ENCODE measurements at places on chromosomes 4 and X.

DNA sequence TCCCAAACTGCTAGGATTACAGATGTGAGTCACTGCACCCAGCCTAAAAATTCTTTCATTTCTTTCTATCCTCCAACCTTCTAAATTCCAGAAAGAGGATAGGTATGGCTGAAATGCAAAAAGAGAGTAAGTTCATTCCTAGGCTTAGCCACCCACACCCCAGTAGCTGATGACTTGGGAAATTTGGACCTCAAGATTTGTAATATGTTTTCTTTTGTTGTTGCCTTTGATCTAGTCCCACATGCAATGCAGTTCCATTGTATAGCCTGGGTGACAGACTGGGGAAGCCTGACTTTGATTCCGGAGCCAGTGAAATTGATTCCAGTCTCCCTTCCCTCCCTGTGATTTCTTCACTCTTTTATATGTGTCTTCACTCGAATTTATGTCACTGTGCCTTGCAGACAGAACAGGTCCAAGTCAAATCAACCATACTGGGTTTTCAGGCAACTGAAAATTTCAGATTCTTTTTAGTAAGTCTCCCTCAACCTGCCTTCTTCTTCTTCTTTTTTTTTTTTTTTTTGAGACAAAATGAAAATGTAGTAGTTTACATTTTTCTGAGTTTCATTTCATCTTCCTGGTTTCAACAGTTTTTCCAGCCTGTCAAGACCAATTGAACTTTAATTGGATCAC, 176.2 kb upstream of the RBPJ start:
- no peak for DNase-seq

DNA sequence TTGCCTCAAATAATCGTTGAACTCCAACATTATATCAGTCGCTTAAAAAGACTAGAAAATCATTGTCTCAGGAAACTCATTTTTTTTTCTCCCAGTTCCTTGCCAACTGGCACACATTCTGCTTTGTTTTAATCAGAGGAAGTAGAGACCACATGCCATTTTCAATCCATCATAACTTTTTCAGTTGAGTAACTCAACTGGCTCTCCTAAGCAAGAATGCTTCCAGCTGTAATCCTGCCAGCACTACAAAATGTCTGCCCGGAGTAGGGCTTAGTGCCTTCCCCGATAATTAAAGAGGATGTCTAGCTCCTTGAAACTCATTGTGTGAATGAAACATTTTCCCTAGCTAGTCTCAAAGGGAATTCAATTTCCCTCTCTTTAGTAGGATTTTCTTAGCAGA, 33.0 kb downstream of the FREM3 start:
- no peak for DNase-seq

DNA sequence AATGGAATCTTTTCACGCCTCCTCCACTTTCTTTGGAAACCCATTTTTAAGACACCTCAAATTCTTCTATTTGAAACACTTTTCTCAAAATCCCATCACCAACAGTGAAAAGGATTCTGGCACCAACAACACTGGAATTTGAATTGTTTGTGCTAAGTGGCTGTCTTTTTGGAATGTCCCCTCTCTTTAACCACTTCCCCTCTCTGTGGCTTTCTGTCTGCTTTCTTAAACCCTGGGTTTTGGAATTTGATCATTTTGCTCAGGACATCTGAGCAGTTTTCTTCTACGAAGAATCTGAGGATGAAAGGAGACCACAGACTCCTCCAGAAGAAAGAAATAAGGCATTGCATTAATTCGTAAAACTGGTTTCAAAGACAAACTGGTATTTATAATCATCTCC, 89.0 kb downstream of the MXRA5 start:
- no peak for DNase-seq

DNA sequence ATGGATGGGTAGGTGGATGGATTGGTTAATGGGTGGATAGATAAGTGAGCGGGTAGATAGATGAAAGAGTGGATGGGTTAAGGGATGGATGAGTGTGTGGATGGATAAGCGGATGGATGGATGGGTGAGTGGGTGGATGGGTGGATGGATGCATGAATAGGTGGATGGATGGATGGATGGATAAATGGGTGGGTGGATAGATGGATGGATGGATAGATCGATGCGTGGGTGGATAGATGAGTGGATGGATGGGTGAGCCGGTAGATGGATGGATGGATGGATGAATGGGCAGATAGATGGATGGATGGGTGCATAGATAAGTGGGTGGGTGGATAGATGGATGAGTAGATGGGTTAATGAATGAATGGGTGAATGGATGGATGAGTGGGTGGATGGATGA, 90.9 kb downstream of the CPZ start:
- DNase-seq, result no peak

- DNase-seq, result no peak
Observed at GRCh38 chr4:152559641-152560040, 23.7 kb upstream of the FBXW7 start.

DNA sequence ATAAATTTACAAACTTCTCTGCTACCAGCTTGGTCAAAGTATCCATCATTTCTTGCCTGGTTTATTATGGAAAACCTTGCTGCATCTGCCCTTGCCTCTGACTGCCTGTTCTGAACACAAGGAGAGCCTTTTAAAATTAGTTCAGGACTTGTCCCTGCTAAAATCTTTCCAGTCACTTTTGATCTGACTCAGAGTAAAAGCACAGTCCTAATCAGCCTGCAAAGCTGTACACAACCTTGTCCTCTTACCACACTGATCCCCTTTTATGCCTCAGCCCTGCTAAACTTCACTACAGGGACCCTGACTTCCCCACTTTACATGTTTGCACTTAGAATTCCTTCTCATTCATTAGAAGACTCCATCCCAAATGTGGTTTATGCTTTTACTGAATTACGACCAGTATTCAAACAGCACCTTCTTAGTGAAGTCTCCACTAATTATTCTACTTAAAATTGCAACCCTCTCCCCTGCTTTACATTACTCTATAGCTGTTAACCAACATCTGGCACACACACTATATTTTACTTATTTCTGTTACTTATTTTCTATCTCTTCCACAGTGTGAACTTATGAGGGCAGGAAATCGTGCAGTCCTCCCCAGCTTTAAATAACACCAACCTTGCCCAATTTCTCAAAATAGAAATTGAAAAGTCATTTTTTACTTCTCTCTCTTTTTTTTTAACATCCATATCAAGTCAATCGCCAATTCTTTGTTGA, 6.3 kb downstream of the GABRA4 start:
- DNase-seq, result no peak

DNA sequence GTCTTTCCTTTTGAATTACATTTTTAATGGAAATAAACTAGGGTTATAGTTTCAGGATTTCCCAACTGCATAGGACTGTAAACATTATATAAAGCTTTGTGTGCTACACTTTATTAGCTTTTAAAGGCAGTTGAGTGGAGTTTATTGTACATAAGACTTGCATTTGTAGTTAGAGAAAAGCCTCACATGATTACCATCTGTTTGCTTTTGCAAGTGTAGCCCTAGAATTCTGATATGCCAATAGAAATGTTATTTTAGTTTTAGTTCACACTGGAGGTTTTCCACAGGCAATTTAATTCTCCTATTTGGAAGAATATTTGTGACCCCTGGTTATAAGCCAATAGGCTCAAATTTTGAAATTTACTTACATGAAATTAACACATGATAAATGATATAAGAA, 41.3 kb upstream of the ANK2 start:
- DNase-seq, result no peak

DNA sequence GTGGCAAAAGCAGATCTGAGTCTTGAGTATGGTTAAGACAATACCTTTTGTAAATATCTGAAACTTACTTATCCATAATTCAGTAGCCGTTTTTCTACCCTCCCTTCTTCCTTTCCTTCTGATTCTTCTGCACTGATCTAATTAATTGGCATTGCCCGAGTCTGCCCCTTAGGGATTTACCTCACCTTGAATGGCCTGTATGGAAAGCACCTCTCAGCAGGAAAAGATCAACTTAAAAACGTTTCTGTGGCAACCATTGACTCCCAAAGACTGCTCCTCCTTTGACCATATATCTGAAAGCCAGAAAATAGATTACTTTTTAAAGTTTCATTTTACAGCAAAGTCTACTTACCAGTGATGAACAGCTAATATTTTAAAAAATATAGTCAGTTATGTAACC, 496.5 kb upstream of the LCORL start:
- no peak for DNase-seq

- DNase-seq, result no peak
Observed at GRCh38 chr4:73245955-73246354, 12.6 kb downstream of the ANKRD17 start.

GRCh38 chr4:36123906-36124305, 120.4 kb downstream of the ARAP2 start:
- no peak for DNase-seq

DNA sequence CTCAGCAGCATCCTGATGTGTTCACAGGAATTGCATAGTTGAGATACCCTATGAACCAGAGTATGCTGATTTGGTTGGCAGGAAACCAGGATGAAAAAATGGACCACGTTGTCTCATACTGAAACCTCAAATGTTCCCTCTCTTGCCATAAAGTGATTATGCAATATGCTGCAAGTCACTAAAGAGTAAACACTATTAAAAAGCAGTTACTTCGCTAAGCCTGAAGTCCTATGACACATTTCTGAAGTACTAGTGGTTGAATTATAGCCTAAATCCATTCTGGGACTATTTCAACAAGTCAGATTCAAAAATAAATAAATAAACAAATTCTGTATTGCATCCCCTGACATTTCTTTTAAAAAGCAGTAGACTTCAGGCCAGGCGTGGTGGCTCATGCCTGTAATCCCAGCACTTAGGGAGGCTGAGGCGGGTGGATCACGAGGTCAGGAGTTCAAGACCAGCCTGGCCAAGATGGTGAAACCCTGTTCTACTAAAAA, 106.0 kb upstream of the NAP1L5 start:
- no peak for DNase-seq

Data from stimulated activated CD4-positive, alpha-beta T cell treated with anti-CD3 and anti-CD28 coated beads, TNF-alpha, amount 100 ng/mL, for 4 hours (primary cell).